Naive thymus-derived CD8-positive, alpha-beta T cell (primary cell): ENCODE measurements at places on chromosomes 5 and 9. TPM values are rescaled to one million over a fixed set of nuclear protein-coding genes. Genes with fewer than 3 reads are reported as not detected.

GRCh38 chr5:179266291-179267070, 78.8 kb downstream of the ADAMTS2 start:
- no peak for DNase-seq
- H3K4me1 ChIP-seq: no peaks in the 10 kb centered on the region
- H3K36me3 ChIP-seq: no peaks in the 10 kb centered on the region
- H3K27me3 ChIP-seq: peaks cover 7% of the 10 kb centered on the region
- no peak overlapping the region for H3K4me3 ChIP-seq
- no peak overlapping the region for H3K27ac ChIP-seq

- H3K4me1 ChIP-seq: peaks cover 7% of the 10 kb centered on the region
- H3K36me3 ChIP-seq: no peaks in the 10 kb centered on the region
- peaks cover 2% of the 10 kb centered on the region for H3K27me3 ChIP-seq
Measured at GRCh38 chr5:178419651-178420050, 170.5 kb downstream of the COL23A1 start.

DNA sequence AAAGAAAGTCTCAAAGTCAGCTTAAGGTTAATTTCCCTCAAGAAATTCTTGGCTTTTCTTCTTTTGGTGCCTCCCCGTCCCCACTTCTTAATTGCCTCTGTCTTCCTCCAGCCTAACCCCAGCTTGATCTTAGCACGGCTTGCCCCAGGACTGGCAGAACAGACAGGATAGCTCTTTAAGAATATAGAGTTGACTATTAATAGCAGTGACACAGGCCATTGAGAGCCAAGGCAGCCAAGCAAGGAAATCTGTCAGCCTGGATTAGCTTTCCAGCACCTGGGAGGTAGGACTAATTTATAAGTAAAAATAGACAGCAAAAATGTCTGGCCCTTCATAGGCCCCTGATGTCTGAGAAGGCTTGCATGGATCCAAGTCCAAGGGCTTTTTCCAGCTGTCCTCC, 384.6 kb upstream of the SLC30A5 start:
- peaks cover 19% of the 10 kb centered on the region for H3K4me1 ChIP-seq
- H3K36me3 ChIP-seq: no peaks in the 10 kb centered on the region
- DNase-seq: no peak

GRCh38 chr5:35436400-35437057, 181.1 kb upstream of the SPEF2 start:
- H3K27me3 ChIP-seq: peaks cover 24% of the 10 kb centered on the region
- no peak overlapping the region for H3K27ac ChIP-seq
- H3K4me3 ChIP-seq: no peak overlapping the region

SLC36A2 gene
- not detected for total RNA-seq
